Psoas muscle (tissue), 8 donors: ENCODE measurements at places on chromosomes 5 and 9.

DNA sequence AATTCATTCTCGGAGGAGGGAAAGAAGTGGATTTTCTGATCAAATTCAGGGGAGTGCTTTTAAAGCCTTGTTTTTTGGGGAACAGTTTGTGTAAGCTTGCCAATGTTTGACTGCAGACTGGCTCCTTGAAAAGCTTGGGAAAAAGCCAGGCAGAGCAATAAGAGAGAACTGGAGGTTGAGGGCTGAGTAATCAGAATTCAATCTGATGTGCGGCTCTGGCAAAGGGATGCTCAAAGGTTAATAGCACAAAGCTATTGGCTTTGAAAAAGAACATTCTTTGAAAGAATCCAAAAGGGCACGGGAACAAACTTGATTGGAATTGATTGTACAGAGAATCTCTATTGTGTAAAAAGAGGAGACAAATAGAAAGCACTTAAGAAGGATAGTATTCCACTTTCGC, 279.3 kb downstream of the YTHDC2 start:
- DNase-seq, result no peak

GRCh38 chr9:126002476-126003350, 255.5 kb downstream of the PBX3 start:
- DNase-seq, result peak; percentile 39

DNA sequence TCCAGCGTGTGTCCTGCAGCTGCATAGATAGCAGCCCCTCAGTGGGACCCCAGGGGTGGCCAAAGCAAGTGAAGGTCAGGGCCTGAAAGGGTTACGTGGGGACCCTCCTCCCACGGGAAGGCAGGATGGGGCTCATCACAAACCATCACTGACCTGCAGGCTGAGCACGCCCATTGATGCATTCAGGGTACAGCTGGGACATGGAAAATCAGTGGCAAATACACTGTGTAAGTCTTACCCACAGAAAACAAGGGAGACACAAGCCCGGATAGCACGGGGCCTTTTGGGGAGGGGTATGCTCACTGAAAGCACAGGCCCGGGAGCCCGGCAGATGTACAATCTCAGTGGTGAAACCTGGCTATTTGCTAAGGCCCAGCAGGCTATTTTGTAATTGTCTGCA, 49.1 kb downstream of the SEMA4D start:
- no peak for DNase-seq

GRCh38 chr5:171893290-171893886, 107.8 kb downstream of the SMIM23 start:
- DNase-seq, result no peak

DNA sequence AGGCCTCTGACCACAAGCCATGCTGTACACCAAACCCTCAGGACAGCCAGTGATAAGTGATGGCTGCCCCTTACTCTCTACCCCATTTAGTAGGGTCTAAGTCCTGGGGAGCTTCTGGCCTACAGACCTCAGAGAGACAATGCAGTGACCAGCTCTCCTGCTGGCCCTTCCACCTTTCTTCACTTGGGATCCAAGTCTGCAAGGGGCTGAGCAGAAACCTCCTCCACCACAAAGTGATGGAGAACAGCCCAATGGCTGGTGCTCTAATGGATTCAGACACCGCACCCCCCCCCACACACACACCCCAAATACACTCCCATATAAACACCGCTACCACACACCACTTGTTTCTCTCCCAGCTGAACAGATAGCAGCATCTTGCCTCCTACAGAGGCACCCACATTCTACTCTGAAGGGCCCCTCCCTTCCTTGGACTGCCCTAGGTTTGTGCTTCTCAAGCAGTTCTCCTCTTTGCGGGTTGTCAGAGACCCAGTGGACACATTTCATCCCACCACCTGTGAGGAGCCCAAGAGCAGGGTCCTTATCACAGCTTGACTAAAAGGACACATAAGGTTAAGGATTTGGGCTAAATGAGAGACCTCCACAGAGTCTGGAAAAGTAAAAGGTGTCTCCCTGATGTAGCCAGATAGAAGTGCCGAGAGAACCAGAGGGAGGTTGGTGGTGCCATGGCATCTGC, 1.3 kb upstream of the PDLIM4 start:
- no peak for DNase-seq

DNA sequence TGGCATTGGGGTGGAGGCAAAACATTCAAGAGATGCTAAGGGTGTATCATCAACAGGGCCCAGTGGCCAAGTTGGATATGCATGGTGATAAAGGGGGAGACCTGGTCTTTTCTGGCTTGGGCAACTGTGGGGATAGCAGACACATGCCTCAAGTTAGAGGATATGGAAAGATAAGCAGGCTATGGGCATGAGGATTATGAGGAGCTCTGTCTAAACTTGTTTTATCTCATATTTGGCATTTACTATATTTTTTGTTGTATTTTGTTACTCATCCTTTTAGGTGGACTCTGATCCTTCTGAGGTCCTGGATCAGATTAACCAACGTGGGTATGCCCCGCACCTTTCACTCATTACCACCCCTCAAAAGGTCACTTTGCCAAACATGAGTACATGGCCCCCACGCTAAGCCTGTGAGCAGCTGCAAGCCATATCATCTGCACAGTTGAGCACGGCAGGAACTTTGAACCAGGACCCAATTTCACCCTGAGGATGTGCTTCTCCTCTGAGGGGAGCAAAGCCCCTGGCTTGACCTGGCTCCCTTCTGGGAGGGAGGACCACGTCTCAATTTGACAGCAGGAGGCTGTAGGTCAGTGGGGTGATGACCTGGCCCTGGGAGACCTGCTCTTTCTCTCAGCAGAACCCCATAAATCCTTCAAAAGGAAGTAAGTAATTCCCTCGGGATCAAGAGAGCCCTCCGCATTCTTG, 71.1 kb upstream of the CD180 start:
- peak; percentile 71 for DNase-seq

DNA sequence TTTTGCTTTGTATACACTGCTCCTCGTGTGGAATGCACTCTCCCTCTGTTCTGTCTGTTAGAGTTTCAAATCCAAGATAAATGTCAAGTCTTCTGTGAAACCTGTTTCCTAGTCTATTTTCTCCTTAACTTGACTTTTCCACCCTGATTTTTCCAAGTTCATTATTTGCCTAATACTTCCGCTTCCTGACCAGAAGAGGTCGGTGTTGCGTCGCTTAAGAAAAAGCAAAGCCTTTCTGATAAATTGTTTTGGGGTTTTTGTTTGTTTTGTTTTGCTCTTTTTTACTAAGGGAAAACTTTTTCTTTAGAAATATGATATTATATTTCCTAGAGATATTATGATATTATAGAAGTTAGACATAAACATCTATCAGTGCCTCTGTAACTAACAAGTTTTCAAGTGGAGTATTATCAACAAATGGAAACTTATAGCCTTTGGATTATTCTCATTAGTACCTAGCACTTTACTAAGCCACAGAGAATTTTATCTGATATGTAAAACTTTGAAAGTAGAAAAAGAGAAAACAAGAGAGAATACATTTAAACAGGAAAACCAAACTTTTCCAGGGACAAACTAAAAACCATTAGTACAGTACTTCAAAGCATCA, 55.8 kb downstream of the PHAX start:
- DNase-seq, result no peak

- DNase-seq, result no peak
Measured at GRCh38 chr5:73482383-73483136, 15.7 kb upstream of the BTF3 start.

DNA sequence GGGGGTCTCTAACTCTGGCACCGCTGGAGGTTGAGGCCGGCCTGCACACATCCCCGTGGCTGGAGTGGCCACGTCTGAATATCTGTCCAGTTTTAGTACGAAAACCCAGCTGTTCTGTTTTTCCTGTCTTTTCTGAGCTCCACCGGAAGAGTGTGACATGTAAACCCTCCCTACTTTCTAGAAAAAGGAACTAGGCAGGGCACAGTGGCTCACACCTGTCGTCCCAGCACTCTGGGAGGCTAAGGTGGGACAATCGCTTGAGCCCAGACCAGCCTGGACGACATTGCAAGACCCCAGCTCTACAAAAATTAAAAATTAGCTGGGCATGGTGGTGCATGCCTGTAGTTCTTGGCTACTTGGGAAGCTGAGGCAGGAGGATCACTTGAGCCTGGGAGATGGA, 8.2 kb upstream of the PHYKPL start:
- peak; percentile 43 for DNase-seq

DNA sequence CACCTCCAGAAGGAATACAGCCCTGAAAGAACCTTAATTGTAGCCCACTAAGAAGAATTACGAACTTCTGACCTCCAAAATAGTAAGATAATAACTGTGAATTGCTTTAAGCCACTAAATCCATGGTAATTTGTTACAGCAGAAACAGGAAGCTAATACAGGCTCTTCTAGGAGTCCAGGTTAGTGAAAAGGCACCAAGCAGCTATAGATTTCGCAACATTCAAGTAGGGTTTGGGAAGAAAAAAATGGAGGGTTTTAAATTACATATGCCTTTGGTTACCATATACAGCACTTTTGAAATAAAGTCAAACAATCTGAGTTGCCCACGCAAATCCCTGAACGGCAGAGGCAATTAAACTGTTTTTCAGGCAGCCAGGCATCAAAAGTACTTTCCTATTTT, 1.7 kb upstream of the ACTL7A start:
- no peak for DNase-seq

- DNase-seq, result no peak
Measured at GRCh38 chr5:55836191-55836590, 15.0 kb upstream of the IL31RA start.
